Stimulated activated CD8-positive, alpha-beta memory T cell treated with anti-CD3 and anti-CD28 coated beads, Interleukin-4, amount 100 ng/mL, for 48 hours (primary cell): ENCODE measurements at places on chromosomes 13 and 19.

GRCh38 chr19:46016426-46017094 is 6.3 kb downstream of the PGLYRP1 start:
- DNase-seq, result peak; percentile 88

DNA sequence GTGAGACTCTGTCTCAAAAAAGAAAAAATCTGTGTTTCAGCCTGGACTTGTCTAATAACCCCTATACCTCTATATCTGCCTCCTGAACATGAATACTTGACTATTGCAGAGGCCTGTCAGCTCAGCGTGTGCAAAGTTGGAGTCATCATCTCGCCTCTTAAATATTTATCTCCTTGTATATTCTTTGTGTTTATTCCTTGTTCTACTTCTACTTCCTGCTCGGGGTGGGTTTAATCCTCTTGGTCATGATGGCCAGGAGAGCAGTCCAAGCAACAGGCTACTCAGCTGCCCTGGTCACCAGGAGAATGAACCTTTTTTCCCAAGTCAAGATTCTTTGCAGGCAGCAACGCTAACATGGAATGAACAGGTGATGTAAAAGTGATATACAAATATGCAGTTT is 119.1 kb downstream of the PCCA start:
- no peak for DNase-seq

GRCh38 chr13:100234006-100234405 is 145.1 kb downstream of the PCCA start:
- DNase-seq, result no peak

GRCh38 chr13:85828094-85828684 is 29.0 kb upstream of the SLITRK6 start:
- DNase-seq, result no peak

GRCh38 chr19:5558101-5558621 is 9.6 kb downstream of the TINCR start:
- no peak for DNase-seq

- no peak for DNase-seq
Observed at GRCh38 chr13:50378509-50379044, 363.3 kb downstream of the KCNRG start.

- no peak for DNase-seq
Observed at GRCh38 chr13:32989942-32990341, 26.3 kb upstream of the KL start.

GRCh38 chr13:75013818-75014217 is 468.2 kb downstream of the TBC1D4 start:
- DNase-seq, result no peak

GRCh38 chr13:46086985-46087384 is 17.8 kb downstream of the CPB2 start:
- no peak for DNase-seq

DNA sequence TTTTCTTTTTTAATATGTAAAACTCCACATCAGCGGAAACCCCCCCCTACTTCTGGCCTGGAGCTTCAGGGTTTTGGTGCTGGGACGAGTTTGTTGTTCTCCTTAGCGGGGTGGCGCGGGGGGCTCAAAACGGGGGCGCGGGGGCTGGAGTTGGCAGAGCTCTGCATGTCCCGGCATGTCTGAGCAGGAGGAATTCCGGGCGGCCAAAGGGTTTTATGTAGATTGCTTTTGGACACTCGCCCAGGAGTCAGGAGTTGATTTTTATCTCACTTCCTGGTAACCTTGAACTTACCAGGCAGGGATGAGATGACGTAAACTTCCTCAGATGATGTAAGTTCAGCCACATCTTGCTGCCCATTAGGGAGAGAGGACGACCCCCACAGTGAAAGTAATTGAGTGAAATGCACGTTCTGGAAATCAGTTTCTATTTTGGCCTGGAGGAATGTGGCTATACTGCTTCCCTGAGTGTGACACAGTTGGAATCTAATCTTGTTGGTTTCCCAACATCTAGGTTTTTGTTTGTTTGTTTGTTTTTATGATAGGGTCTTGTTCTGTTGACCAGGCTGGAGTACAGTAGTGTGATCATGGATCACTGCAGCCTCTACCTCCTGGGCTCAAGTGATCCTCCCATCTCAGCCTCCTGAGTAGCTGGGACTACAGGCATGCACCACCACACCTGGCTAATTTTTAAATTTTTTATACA is 21.0 kb upstream of the GDF15 start:
- no peak for DNase-seq

GRCh38 chr13:77339408-77339807 is 12.5 kb upstream of the MYCBP2 start:
- no peak for DNase-seq

GRCh38 chr13:112161521-112162301 is 94.8 kb downstream of the SOX1 start:
- no peak for DNase-seq

DNA sequence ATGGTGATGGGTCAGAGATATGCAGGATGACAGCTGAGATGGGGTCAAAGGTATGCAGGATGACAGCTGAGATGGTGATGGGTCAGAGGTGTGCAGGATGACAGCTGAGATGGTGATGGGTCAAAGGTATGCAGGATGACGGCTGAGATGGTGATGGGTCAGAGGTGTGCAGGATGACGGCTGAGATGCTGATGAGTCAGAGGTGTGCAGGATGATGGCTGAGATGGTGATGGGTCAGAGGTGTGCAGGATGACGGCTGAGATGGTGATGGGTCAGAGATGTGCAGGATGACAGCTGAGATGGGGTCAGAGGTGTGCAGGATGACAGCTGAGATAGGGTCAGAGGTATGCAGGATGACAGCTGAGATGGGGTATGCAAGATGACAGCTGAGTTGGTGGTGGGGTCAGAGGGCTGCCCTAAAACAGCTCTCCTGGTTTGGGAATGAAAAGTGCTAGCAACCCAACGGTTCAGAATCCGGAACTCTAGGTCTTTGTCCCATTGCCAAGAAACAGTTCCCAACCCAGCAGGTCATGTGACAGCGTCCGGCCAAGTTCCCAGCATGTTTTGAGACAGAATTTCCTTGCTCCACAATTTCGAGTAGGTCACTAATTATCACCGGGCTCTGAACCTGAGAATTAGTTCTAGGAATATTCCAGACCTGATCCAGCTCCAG is 3.2 kb downstream of the SELENOW start:
- no peak for DNase-seq

DNA sequence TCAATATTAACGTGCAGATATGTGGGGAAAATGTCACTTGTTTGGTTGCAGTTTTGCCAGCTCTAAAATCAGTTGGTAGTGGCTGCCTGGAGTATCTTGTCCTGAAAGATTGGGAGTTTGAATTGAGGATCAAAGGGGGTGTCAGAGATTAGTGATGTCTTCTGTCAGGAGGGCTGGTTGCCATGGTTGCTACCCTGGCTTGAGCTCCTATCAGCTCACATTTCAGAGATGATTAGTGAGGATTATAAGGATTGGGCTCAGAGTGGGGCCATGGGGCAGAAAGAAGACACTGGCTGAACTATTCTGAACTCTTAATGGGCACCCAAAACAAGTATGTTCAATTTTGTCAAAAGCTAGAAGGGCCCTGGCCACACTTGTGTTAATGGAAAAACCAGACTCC is 95.5 kb upstream of the RNF113B start:
- no peak for DNase-seq

- DNase-seq, result no peak
Observed at GRCh38 chr19:4081441-4082129, 14.9 kb upstream of the ZBTB7A start.

GRCh38 chr19:36528921-36529518 is 949 bp upstream of the ZNF260 start:
- DNase-seq, result peak; percentile 48

- no peak for DNase-seq
Observed at GRCh38 chr19:43455321-43456113, 9.9 kb downstream of the LYPD3 start.

GRCh38 chr13:77521595-77522367 is 13.7 kb upstream of the SCEL start:
- no peak for DNase-seq

GRCh38 chr13:91632086-91632485 is 233.7 kb downstream of the GPC5 start:
- no peak for DNase-seq

- no peak for DNase-seq
Observed at GRCh38 chr19:46426035-46426505, 2.7 kb downstream of the PNMA8C start.

DNA sequence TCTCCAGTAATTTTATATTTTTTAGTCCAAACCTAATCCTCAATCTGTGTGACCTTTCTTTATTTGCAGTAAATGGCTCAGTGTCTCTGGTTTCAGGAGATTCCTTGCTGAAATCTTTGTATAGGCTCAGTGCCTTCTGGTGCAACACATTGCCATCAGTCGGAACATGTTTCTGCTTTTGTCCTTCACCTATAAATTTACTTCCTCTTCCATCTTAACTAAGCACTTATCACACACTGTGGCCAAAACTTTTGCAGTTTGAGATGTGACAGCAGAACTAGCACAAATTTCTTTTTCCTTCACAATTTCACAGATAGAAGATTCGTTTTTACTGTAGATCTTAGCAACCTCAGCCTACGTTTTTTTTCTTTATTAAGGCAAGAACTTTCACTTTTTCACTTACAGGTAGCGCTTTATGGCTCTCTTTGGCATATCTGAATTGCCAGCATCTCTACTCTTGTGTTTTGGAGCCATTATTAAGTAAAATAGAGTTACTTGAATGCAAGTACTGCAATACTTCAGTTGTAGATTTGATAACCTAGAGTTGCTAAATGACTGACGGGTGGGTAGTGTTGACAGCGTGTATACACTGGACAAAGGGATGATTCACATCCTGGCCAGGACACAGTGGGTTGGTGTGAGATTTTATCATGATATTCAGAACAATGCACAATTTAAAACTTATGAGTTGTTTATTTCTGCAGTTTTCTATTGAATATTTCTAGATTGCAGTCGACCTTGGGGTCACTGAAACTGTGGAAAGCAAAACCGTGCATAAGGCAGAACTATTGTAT is 44.3 kb downstream of the NDFIP2 start:
- DNase-seq, result no peak

DNA sequence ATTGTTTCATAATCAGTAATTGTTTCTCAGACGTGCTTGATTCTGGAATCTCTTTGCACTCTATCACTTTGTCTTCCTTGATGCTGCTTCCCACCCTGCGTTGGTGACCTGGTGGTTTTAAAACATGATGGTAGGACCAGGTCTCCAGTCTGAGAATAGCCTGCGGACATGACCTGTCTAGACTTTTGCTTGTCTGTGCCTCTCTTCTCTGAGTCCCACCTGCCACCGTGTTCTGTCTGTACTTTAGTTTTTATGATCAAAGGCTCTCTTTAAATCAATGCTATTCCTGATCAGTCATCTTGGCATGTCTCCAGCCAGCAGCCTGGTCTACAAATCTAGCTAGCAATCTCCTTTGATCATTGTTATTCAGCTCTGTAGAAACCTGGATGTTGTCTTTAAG is 933.9 kb downstream of the DIAPH3 start:
- DNase-seq, result no peak

GRCh38 chr13:21243045-21243897 is 66.8 kb downstream of the MRPL57 start:
- no peak for DNase-seq

- no peak for DNase-seq
Observed at GRCh38 chr13:86313421-86313820, 514.2 kb upstream of the SLITRK6 start.

DNA sequence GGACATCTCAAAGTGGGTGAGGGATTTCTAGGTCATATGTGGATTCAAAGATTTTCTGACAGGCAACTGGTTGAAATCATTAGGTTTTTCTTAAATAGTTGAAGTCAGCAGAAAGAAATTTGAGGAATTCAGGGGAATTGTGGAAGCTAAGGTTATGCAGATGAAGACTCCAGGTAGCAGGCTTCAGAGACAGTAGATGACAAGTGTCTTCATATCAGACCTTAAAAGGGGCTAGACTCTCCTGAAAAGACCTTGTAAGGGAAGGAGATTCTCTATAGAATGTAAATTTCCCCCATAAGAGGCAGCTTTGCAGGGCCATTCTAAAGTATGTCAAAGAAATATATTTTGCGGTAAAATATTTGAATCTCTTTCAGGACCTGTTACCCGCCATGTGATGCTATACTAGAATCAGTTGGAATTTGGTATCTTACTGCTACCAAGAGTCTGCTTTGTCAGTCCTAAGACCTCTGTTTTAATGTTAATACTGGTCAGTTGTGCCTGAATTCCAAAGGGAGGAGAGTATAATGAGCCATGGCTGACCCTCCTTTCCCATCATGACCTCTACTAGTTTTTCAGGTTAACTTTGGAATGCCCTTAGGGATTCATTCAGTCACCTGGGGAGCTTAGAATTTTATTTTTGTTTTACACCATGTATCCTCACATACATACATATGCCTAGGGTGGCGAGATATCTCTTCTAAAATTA is 1115.5 kb upstream of the SLC10A2 start:
- DNase-seq, result no peak

- DNase-seq, result no peak
Observed at GRCh38 chr13:32354040-32354439, 38.7 kb downstream of the BRCA2 start.

- DNase-seq, result no peak
Observed at GRCh38 chr19:34540811-34541557, 59.4 kb downstream of the WTIP start.

DNA sequence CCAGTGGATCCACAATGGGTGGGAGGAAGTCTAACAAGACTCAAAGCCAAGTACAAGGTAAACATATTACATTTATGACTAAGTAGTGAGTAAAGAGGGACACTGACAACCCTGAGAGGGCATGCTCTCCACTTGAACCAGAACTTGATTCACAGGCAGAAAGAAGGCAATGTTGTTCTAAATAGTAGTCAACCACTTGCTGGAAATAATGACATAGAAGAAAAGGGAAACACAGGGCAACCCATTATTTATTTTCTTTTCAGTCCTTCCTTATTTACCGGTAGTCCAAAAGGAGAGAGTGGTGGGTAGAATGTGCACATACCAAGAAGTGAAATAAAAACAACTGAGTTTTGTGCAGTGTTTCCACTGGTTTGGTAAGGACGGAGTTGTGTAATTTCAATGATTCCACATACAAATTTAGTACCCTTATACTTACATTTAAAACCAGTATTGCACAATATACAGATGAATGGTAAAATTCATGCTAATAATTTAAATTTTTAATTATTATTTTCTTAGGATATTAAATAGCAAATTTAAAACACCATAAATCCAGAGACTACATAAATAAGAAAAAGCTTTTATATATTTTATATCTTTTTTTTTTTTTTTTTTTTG is 65.9 kb downstream of the ENOX1 start:
- no peak for DNase-seq

DNA sequence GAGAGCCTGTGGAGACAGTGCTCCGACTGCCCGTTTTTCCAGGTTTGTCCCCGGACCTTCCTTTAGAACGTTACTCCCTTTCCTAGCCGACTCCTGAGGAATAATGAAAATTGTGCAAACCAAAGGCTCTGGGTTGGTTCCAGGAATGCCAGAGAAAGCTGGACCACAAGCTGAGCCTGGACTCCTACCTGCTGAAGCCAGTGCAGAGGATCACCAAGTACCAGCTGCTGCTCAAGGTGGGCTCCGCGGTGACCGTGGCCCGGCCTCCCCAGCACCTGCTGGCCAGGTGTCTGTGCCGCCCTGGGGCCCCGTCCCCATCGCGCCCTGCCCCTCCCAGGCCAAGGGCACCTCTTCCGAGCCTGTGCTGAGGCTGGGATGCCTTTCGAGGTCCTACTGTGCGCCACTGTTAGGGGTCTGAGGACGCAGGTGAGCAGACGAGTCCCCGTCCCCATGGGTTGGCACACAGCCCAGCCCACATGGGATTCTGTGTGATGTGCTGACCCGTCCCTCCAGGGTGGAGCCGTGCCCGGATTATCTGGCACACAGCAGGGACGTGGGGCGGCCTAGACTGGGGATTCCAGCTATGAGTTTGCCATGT is 20.5 kb upstream of the F7 start:
- no peak for DNase-seq
